PC-3 (cell line): ENCODE measurements at places on chromosomes 11 and 22. TPM values are rescaled to one million over a fixed set of nuclear protein-coding genes. Genes with fewer than 3 reads are reported as not detected.

The APOA4 gene
- not detected in 2 replicates for total RNA-seq

DNA sequence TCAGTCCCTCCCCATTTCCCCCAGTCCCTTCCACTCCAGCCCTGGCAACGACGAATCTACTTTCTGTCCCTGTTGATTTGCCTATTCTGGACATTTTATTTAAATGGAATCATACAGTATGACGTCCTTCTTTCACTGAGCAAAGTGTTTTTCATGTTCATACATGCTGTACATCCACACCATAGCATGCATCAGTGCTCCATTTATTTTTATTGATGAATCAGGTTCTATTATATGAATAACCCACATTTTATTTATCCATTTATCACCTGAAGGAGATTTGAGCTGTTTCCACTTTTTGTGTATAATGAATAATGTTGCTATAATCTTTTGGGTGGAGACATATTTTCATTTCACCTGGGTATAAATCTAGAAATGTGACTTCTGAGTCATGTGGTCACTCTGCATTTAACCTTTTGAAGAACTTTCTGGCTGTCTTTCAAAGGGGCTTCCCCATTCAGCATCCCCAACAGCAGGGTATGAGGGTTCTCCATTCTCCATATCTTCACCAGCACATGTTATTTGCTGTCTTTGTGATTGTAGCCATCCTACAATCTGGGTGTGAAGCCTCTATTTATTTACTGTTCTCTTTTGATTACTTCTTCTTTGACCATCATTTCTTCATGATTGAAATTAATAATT, 531.7 kb downstream of the ETS1 start:
- no peak overlapping the region for H3K27ac ChIP-seq
- H3K4me1 ChIP-seq: peaks cover 23% of the 10 kb centered on the region
- no peak for DNase-seq
- H3K4me3 ChIP-seq: no peak overlapping the region
- no peaks in the 10 kb centered on the region for H3K27me3 ChIP-seq
- H3K36me3 ChIP-seq: no peaks in the 10 kb centered on the region

DNA sequence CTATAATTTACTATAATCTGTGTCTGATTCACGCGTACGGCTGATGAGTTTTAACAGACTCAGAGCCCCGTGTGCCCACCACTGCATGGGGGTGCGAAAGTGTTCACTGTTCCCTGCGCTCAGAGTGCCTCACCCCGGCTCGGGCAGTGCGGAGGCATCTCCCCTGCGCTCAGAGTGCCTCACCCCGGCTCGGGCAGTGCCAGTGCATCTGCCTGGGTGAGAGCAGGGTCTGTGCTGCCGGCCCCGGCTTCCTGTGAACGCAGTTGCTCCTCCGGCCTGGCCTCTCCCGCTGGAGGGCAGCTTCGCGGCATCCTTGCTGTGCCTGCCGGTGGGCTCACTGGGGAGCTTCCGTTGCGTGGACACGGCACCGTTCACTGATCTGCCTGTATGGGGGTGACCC, 14.2 kb downstream of the PTDSS2 start:
- H3K4me1 ChIP-seq: no peaks in the 10 kb centered on the region
- H3K27ac ChIP-seq: no peak overlapping the region
- H3K36me3 ChIP-seq: no peaks in the 10 kb centered on the region; the same call in 1 of the 2 replicates
- no peaks in the 10 kb centered on the region for H3K27me3 ChIP-seq
- H3K4me3 ChIP-seq: no peak overlapping the region
- no peak for DNase-seq

The PGA5 gene
- not detected in 2 replicates for total RNA-seq

- no peak for DNase-seq
- no peak overlapping the region for H3K4me3 ChIP-seq
- no peaks in the 10 kb centered on the region for H3K27me3 ChIP-seq
- peaks cover 13% of the 10 kb centered on the region; the same call in 1 of the 2 replicates for H3K4me1 ChIP-seq
- no peak overlapping the region for H3K27ac ChIP-seq
Observed at GRCh38 chr11:102582140-102582539, 43.0 kb downstream of the MMP20 start.
